Activated CD4-positive, CD25-positive, alpha-beta regulatory T cell treated with anti-CD3 and anti-CD28 coated beads, Interleukin-2, amount 50 U/mL, for 24 hours (primary cell): ENCODE measurements at places on chromosomes 6 and 20.

DNA sequence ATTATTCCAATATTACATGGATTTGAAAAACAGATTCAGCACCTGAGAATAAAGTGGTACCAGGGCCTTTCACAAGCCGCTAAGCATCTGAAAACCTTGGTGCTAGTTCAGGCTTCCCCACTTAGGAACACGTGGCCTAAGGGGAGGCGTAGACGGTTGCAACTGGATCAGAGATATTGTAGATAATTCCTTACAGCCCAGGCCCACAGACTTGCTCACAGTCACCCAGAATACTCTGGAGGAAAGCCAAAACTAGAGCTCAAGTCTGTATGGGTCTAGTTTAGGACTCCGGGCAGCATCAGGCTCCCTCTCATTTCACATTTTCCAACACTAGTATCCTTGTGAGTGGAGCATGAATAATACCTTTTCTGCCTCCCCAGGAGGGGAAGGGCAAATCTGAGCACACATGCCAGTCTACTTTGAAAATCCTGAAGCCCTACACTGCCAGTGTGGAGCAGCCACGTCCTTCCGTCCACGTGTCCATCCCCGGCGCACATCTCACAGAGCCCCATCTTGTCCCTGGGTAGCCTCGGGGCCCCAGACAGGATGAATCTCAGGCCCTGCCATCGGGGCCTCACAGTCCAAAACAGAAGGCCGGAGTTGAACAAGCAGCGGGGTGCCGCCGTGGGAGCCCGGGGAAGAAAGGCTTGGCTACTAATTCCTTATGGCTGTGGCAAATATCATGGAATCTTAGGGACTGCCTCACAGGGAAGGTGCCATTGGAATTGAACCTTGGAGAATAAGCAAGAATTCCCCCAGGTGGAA, 299.3 kb downstream of the NRN1 start:
- ATAC-seq, result no peak

- no peak for ATAC-seq
Measured at GRCh38 chr6:34022250-34022872, 123.5 kb downstream of the GRM4 start.

DNA sequence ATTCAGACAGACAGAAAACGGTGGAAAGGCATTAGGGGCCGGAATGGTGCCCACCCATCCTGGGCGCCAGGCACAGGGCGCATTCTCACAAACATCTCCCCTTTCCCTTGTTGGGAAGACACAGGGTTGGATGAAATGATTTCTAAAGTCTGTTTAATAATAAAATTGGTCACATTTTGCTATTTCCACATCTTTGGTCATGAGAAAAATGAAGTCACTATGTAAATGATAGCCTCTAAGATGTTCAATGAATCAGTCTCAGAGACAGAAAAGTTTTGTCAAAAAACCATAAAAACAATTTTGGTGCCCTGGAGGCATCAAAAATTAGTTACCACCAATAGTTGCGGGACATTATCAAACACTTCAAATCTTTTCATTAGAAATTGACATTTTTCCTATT, 40.7 kb downstream of the PRR18 start:
- no peak for ATAC-seq

- no peak for ATAC-seq
Measured at GRCh38 chr20:44314870-44315269, 3.9 kb upstream of the FITM2 start.

DNA sequence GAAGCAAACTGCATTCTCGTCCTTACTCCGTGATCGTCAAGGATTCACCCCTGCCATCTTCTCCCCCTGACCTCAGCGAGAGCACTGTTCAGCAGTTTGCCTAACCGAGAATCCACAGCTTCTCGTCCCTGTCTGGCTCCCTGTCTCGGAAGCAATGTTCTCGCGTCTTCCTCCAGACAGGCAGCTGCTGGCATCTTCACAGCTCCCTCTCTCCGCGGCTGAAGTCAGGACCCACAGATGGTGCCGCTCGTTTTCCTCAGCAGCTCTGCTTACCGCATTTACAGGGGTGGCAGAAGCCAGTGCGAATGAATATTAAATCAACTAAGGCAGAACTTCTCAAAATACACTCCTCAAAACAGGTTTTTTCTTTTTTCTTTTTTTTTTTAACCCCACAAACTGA, 18.9 kb upstream of the SLC22A2 start:
- no peak for ATAC-seq

DNA sequence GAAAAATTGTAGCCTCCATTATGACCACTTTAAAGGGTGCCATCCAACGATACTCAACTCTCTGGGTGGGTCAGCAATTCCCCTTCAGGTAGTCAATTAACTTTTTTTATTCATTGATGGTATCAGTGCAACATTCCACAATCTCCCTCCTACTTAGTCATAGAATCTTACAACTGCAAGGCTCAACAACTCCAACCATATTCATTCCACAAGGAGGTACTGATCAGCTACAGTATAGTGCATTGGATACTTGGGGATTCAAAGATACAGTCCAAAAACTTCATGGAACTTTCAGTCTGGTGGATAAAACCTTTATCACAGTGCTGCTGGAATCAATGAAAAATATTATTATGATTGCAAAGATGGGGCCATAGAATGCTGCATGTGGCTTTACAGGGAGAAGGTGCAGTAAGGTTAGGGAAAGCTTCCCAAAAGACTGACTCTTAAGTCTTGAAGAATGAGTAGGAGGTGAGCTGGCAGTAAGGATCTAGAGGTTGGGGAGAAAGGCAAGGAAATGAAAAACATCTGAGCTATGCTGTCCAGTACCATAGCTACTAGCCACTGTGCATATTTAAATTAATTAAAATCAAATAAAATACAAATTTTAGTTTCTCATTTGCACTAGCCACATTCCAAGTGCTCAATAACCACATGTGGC, 314.7 kb upstream of the PRDM1 start:
- no peak for ATAC-seq

GRCh38 chr6:3390698-3391097, 66.2 kb downstream of the SLC22A23 start:
- ATAC-seq, result no peak

DNA sequence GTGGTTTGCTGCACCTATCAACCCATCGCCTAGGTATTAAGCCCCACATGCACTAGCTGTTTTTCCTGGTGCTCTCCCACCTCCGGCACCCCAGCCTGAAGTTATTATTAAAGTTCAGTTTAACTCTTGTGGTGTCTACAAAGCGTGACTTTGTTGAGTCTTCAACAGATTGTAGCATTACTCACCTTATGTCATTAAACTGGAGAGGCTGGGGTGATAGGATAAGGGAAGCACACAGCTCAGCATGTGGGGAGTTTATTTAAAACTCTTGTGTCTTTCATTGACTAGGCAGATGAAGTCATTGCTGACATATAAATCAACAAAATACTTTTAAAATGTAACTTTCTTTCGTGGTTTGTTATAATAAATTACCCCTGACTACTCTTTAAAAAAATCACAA, 84.7 kb upstream of the GCM1 start:
- no peak for ATAC-seq

GRCh38 chr20:49851231-49851705, 38.6 kb downstream of the SLC9A8 start:
- no peak for ATAC-seq
